ENCODE measurements at places on chromosomes 5 and 9. TPM values are rescaled to one million over a fixed set of nuclear protein-coding genes. Genes with fewer than 3 reads are reported as not detected.
A peak's percentile ranks its signal among the peaks of the same experiment; 100 is the strongest.

Gene TAF1L
- total RNA-seq, result not detected

DNA sequence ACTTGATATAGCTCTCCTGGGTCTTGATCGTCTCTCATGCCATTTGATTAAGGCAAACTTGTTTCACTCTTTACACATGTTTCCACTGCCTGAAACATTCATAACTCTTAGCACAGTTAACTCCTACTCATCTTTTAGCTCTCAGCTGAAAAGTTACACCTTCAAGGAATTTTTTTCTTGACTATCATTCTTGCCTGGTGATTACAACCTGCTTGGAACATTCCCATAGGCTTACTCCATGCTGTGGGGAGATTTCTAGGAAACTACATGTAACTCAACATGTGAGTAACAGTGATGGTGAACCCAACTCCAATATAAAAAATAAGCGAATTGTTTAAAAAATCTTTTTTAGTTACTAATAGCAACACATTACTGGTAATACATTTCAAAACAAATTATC is 224.1 kb upstream of the MPDZ start:
- no peak for DNase-seq

GRCh38 chr5:103366918-103367549 is 108.5 kb downstream of the MACIR start:
- DNase-seq, result no peak

DNA sequence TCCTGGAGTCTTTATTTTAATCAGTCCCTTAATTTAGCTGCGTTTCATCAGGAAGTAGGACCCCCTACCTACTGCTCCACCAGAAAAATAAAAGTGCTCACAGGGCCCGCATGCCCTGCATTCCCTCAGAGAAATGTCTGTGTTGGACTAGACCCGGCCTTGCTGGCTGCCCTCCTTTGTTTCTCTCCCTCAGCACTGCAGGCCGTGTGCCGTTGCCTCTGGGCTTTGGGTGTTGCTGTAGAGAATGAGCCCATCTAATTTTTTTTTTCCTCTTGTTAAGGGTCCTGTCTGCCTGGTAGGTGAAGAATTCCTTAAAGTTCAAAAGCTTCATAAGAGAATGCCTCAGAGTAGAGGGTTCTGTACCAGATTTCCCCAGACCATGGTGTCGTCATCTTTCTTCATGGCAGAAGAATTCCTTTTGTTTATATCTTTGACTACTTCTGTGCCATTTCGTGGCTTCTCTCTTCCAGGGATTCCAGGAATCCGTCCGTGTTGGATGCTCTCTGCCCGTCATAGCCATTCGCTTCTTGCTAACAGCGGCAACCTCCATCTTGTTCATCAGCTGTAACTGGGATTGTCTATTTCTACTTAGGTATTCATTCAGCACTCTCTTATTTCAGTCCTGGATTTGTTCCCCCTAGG is 49.8 kb upstream of the ANGPTL2 start:
- DNase-seq, result peak; percentile 4

- DNase-seq, result no peak
These were observed 91.5 kb upstream of the NFIL3 start for GRCh38 chr9:91515074-91515687.

DNA sequence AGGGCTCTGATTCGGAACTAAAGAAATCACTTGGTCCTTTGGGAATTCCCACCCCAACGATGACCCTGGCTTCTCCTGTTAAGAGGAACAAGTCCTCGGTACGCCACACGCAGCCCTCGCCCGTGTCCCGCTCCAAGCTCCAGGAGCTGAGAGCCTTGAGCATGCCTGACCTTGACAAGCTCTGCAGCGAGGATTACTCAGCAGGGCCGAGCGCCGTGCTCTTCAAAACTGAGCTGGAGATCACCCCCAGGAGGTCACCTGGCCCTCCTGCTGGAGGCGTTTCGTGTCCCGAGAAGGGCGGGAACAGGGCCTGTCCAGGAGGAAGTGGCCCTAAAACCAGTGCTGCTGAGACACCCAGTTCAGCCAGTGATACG is 83.4 kb downstream of the GOLPH3 start:
- no peak for DNase-seq

DNA sequence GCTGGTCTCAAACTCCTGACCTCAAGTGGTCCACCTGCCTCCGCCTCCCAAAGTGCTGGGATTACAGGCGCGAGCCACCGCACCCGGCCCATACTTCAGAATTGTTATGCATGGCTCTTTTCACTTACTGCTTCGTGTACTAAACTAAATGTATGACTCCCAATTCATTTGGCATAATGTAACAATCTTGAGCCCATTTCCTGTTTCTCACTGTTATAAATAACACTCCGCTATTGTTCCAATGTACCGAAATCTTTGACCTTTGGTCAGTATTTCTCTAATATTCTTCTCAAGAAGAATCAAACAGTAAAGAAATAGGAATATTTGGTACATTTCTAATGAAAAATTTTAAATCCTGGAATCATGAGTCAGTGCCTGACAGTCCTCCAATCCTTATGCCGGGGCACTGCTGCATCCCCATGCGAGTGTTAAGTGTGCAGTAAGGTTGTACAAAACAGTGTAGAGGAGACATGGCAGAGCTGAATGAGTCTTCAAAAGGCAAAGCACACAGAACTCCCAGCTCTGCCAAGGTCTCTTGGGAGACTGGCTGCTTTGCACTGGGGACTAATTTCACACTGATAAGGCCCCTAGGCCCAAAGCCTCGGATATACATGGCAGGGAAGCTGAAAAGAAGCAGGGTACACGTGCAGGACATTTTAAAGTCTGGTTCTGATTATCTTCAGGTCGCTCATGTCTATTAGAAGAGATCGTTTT is 58.4 kb downstream of the HABP4 start:
- no peak for DNase-seq
